Trophoblast cell (in vitro differentiated cells and primary cell): ENCODE measurements at places on chromosomes 1 and 21.
A peak's percentile ranks its signal among the peaks of the same experiment; 100 is the strongest.

- no peak for DNase-seq
Measured at GRCh38 chr1:178819123-178819522, 51.8 kb downstream of the ANGPTL1 start.

DNA sequence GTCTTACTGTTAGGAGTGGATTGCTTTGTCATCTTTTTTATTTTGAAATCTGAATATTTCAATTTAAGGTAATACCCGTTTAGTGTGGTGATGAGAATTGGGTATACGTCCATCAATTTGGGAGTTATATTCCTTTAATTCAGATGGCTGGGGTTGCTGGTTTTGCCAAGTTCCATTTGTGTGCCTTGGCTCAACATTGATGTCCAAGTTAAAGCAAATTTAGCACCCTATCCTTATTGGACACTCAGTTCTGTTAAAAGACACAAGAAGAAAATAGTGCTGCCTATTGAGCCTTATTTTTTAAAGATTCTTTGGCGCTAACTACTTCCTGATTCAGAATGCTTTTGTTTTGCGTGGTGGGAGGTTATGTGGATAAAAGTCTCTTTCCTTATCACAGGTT lies 40.6 kb downstream of the CAMTA1 start:
- DNase-seq = no peak

- DNase-seq = no peak
Measured at GRCh38 chr21:46099476-46099875, 1.6 kb downstream of the COL6A2 start.

GRCh38 chr1:69702085-69702484 lies 134.4 kb downstream of the LRRC7 start:
- no peak for DNase-seq

GRCh38 chr1:172948457-172948856 lies 102.3 kb downstream of the TNFSF18 start:
- DNase-seq = no peak

DNA sequence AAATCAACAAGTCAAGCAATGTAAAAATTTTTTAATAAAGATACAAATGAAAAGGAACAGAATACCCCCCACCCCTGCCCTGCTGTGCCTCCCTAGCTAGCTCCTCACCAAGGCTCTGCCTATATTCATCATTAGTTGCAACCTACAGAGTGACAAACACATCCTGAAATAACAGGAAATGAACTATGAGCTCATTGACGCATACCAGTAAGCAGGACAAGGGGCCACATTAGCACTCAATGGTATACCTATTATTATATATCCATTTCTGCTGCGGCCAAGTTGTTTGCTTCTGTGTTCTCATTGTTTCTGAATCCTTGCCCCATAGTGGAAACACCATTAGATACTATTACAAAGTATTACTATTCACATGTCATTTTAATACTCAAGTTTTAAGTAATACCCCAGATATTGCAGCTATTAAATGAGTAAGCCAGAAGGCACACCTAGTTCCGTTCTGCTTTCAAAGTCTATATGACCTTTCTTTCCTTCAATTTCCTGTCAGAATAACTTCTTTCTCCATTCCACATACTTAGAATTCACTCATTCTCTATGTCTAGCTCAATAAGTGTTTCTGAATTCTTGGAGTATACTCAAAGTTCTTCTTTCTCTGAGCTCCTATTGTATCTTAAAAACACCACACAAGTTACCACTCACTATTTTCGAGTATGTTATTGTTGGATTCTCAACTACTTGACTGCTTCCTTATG lies 1214.9 kb downstream of the PLA2G4A start:
- no peak for DNase-seq

DNA sequence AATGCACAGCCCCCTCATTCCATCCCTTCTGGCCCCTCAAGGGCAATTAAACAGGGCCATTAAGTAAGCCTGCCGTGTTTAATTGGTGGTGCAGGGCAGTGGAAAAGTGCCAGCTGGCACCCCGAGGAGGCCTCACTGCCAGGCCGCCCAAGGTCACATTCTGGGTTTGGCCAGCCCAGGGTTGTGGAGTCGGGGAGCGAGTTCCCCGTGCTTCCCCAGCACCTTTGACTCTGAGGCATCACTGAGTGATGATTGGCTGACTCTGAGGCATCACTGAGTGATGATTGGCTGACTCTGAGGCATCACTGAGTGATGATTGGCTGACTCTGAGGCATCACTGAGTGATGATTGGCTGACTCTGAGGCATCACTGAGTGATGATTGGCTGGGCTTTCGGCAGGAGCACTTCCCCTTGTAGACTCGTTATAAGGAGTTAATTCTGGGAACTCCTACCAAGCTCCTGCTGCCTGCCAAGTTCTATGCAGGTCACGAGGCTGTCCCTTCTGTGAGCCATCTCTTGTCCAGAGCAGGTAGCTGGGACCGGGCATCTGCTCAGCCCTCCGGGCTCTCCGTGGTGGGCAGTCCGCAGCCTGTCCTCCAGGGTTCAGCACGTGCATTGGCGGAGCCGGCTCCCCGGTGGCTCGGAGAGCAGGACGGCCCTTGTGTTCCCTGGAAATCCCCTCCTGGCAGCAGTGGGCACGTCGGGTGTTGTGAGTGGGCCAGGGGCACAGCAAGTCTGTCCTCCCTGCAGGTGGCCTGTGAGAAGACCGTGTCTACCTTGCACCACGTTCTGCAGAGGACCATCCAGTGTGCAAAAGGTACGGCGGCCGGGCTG lies 20.9 kb downstream of the CSTB start:
- DNase-seq = no peak

DNA sequence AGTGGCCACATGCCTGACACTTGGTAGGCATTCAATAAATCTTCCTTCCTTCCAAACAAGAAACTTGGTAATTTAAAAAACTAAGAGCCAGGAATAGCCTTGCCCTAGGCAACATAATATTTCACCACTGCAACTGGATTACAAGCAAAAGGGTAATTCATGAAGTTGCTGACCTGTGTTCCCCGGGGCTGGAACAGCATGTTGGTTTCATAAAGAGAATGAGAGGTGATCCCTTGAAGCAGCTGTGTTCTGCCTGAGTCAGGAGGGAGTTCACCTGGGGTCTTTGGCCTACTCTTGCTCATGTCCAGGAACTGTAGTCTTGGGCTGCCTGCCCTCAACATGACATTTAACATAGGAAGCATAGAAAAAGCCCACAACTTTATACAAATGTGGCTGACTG lies 329.0 kb upstream of the DAB1 start:
- no peak for DNase-seq

DNA sequence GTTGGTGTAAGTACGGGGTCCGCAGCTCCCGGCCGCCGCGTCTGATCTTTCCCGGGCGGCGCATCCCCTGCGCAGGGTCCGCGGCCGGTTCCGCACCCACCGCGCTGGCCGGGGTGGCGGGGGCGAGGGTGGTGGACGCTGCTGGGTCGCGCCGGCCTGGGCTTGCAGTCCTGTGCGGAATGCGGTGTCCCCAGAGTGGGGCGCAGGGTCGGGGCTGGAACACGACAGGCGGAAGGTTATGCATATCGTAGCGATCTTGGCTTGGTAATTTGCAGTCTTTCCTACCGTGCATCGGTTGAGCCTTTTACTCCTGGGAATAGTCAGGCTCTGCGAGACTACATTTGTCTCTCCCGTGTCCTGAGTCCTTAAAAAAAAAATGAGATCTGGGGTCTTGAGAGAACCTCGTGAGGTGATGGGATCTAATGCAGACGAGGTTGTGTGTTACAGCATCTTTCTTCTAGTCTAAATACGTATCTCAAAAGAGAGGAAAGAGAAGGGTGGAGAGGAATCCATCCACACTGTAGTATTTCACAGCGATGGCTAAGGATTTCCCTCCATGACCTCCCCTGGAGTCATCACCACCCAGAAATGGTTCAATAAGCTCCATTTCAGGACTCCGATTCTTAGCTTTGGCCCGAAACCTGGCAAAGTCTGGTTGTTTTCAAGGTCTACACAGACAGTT lies 572 bp downstream of the ATP1B1 start:
- DNase-seq = no peak

GRCh38 chr1:145846201-145846612 lies 777 bp downstream of the NUDT17 start:
- DNase-seq = no peak

- no peak for DNase-seq
Measured at GRCh38 chr1:244289991-244290785, 161.5 kb downstream of the ADSS2 start.

DNA sequence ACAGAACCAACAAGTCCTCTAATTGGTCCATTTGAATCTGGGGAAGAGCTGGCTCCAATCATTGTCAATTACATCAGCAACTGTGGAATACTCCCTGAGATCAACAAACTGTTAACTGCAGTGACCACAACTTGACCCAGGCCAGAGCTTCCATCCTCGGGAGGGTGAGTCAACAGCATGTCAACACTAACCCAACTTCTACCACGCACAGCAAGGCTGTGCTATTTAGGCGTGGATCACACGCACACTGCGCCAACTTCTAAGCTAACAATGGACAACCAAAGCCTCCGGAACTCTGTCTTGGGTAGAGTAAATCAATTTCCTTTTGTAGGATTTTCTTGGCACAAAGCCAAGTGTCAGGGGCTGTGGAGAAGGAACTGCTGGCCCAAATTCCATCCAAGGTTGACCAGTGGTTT lies 30.4 kb downstream of the APP start:
- no peak for DNase-seq

GRCh38 chr1:60958001-60958400 lies 124.4 kb upstream of the NFIA start:
- no peak for DNase-seq

DNA sequence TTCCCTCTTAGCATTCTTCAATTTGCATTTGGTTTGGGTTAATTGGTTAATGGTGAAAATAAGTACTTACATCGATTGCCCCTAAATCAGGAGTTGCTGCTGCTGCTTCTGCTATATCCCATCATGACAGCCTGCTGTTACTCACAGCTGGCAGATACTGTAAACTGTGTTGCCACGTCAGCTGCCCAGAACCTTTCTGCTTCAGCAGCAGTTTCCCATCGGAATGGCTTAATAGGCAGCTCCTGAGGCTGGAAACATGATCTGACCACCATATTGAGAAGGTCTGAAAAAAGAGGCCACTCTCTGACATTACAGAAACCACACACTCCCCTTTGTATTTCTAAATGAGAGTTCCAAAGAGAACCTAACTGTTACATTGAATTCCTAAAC lies 14.3 kb upstream of the SEC16B start:
- DNase-seq = peak; percentile 68

DNA sequence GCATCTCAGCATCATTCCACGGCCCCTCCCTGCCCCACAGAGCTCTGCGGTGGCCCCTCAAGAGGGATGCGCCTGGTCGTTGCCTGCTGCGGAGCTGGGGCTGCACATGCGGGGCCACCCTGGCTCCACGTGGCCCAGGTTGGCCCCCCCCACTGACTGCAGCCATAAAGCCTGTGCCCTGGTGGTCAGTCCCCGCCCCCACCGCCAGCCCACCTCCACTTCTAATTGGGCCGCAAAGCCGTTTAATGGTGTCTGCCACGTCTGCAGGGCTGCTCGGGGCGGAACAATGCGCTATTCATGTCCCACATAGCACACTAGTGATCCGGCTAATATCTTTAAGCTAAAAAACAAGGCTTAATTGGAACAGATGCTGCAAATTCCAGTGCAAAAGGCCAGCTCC lies 33.5 kb upstream of the ACTRT2 start:
- no peak for DNase-seq

GRCh38 chr1:10516925-10517676 lies 42.4 kb downstream of the PEX14 start:
- DNase-seq = no peak

DNA sequence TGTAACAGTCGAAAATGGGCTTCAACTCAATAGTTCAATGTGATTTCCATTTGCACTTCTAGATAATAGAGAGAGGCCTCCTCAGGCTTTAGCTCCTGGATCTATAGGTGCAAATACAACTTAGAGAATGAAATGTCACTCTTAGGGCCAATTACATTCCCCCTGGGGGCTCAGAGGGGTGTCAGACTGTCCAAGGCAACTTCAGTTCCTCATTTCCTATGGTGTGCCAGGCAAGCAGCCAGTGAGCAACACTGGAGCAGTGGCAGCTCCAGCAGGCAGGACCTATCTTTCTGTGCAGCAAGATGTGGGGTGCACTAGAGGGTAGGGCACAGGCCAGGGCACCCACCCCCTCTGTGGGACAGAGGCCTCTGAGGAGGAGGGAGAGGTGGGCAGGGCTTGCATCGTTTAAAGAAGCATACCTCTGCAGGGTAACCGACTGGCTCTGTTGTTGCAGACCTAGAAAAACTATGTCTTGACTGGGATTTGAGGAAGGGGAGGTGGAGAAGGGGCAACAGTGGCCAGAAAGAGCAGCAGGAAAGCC lies 97.3 kb downstream of the SUSD4 start:
- DNase-seq = no peak

DNA sequence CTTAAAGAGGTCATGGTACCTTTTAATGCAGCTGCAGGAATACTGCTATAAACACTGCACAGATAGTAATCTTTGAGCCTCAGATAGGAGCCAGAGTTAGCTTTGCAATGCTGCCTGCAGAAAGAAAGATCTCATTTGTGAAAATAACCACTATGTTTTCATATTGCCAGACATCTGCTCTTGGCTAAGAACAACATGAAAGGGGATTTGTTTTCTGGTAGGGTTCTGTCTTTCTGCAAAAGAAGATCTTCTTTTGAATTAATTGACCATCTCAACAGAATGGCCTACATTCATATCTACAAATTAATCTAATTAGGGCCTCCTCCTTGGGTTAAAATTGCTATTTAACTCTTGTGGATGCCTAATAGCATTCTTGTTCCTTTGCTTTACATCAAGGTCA lies 177.6 kb upstream of the DPYD start:
- DNase-seq = no peak
